ENCODE measurements at places on chromosomes 6 and 20. TPM values are rescaled to one million over a fixed set of nuclear protein-coding genes. Genes with fewer than 3 reads are reported as not detected.

Gene GPR6
- not detected for total RNA-seq

Gene MYT1
- total RNA-seq = not detected

Gene TRIM40
- not detected for total RNA-seq

Gene C6orf141
- not detected for total RNA-seq
